CD8-positive, alpha-beta memory T cell (primary cell): ENCODE measurements at places on chromosomes 16 and 17. TPM values are rescaled to one million over a fixed set of nuclear protein-coding genes. Genes with fewer than 3 reads are reported as not detected.

GRCh38 chr16:17832738-17833137 is 362.0 kb upstream of the XYLT1 start:
- DNase-seq, result no peak

GRCh38 chr17:41547378-41547841 is 19.3 kb upstream of the KRT19 start:
- no peak for DNase-seq

- no peak for DNase-seq
Observed at GRCh38 chr17:21215935-21216334, 2.0 kb upstream of the TMEM11 start.

GRCh38 chr16:5516115-5516514 is 418.5 kb upstream of the EEF2KMT start:
- no peak for DNase-seq

DNA sequence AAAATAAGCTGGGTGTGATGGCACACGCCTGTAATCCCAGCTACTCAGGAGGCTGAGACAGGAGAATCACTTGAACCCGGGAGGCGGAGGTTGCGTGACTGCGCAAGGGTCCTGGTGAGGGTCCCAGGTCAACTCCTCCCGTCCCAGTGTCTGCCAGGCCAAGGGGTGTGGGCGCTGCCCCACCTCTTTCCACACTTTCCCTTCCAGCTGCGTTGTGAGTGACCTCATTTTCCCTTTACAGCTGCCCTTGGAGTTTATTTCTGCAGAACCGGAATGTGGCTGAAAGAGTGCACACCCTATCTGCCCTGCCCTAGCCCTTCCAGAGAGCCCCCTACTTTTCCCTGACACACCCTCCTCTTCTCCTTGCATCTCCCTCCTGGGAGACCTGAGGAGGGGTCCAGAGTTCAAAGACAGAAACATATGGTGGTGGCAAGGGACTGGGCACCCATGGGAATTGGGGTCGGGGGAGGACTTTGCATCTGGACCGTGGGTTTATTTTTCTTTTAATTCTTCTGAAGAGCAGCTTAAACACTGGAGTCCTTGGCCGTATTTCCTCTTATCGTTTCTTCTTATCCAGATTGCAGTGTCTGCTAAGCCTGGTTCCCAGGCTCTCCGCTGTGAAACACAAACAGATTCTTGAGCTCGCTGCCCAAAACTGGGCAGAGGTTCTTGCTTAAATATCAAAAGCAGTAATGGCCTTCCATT is 20.9 kb downstream of the MRC2 start:
- DNase-seq, result no peak

- peak; percentile 59 for DNase-seq
Observed at GRCh38 chr16:1003391-1004347, 22.1 kb downstream of the SOX8 start.

DNA sequence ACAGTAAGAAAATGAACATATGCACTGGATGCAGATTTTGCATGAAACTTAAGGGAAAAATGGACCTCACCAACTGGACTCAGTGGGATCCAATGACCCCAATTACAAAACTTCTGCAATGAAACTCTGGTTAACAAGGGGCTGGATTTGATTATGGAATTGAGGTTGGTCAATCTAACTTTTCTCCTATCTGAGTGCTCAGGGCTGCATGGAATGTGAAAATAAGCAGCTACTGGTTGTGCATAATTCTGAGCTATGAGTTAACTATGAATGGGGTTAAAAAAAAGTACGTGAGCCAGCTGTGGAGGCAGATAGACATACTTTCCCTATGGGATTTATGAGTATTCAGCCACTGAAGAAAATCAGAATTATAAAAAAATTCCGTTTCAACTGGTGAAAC is 9.2 kb downstream of the FAM20A start:
- no peak for DNase-seq

DNA sequence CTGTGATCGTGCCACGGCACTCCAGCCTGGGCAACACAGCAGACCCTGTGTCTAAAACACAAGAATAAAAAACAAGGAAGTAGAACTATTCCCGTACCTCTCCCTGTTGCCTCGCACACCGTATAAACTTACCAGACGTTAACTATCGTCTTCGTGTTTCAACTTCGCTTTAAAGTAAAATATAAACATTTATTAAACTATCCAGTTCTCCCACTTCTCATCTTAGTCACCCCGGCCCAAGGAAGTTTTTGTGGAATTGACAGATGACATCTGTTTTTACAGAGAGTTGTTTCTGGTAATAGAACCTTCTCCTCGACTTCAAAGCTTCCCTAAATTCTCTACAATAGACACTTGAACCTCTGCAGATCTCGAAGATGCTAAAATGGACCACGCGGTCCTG is 83.1 kb downstream of the NXN start:
- no peak for DNase-seq

- no peak for DNase-seq
Observed at GRCh38 chr16:76777721-76778465, 413.1 kb upstream of the MON1B start.

DNA sequence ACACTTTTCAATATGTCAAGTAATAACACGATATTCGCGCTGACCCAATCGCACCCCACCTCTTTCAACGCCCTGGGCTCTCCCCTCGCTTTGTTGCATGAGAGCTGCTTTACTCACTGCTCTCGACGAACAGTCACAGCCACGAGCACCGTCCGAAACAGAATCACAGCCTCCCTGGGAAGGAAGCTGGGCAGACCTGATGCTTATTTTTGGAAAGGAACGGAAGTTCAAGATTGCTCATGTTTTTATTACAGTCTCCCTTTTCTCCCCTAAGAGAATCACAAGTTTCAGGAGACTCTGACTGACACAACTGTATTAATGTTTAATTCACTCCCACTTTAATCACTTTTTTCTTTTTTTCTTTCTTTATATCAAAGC is 67.8 kb downstream of the ANKRD11 start:
- no peak for DNase-seq

GRCh38 chr16:627454-628239 is 3.1 kb upstream of the WFIKKN1 start:
- no peak for DNase-seq

GRCh38 chr17:21371511-21372081 is 4.6 kb upstream of the KCNJ12 start:
- DNase-seq, result no peak

GRCh38 chr17:35554668-35555067 is 6.0 kb downstream of the SLFN14 start:
- no peak for DNase-seq

GRCh38 chr16:7791028-7791590 is 458.5 kb downstream of the RBFOX1 start:
- DNase-seq, result no peak

TEKT1 gene
- not detected for total RNA-seq

ANKS4B gene
- not detected for total RNA-seq

FLYWCH2 gene
- total RNA-seq, result 24.7 TPM

WNK4 gene
- total RNA-seq, result 0.18 TPM
